ENCODE measurements at places on chromosomes 11 and 22.

DNA sequence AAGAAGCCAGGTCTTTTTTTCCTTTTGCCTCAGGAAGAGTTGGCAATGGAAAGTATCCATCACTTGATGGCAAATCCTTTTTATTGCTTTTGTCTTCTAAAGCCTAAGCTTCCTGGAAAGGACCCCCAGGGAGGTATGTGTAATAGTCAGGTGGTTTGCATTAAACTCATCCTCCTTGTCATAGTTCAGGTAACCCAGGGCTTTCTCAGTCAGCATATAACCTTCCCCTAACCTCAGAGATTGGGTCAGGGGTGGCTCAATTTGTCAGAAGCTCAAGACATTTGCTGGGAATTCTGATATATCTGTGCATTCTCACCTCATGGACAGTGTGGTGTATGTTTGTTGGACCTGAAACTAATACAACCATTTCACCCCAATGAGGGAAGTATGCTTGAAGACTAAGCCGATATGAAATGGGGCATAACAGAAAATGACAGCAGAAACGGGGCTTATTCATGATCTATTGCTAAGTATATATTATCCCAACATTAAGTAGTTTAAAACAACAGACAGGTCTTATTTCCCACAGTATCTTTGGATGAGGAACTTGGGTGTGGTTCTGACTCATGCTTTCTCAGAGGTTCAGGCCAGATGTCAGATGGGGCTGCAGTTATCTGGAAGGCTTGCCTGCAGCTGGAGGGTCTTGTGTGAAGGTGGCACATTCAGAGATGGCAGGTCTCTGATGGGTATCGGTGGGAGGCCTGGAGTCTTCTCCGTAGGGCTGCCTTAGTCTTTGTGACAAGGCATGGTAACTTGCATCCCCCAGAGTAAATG lies 135.8 kb upstream of the SPON1 start:
- no peak for DNase-seq

DNA sequence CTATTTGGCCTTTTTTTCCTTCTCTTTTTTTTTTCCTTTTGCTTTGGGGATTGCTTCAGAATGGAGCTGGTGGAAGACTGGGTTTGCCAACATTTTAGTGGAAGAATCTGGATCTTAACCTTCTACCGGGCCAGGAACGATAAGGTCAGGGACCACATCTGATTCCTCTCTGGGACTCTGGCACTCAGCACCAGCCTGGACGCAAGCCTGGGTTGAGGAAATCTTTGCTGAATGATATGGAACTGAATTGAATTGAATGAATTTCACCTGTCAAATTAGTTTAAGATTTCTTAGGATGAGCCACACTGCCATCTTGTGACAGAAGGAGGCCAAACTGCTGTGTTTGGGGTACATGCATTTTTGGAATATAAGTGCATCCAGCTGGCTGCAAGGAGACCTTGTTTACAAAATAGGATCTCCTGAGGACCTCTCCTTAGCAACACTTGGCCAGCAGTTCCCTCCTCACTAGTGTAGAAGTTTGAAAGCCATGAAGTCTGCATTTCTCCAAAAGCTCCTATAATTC lies 30.4 kb downstream of the TPBGL start:
- DNase-seq = no peak

DNA sequence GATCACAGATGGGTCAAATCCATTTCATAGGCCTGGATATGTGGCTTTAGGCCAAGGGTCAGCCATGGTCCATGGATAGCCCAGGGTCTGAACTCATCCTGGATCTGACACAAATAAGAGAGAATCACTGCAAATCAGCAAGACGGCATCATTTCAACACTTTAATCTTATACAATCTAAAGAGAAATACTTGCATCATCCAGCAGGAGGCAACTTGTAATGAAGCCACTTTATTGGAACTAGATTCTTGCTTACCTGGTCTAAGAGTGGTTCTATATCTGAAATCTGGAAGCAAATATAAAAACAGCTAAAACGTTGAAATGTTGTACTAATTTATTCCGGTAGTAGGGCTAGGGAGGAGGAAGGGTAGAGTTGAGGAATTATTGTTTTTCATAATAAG lies 870.1 kb downstream of the JRKL start:
- DNase-seq = no peak

GRCh38 chr22:45598596-45599217 lies 72.9 kb upstream of the ATXN10 start:
- DNase-seq = no peak

DNA sequence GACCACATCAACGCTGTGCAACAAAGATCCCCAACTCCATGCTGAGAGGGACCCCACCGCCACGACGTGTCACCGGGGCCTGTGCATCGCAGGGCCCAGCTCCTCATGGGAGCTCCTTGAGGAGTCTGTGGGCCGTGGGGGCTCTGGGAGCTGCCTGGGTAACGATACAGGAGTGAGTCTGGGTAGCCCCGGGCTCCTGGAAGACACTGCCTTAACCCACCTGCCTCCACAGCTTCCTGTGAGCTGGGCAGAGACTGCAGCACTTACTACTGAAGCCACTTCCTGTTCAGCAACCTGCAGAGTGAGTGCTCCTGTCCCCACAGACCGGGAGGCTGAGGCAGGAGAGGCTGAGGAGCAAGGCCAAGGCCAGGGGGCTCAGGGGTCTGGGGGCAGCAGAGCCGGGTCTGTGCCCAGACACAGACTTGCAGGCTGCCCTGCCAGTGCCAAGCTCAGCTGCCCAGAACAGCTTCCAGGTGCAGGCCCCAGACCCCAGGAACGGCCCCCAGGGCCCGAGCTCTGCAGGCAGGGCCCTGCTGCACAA lies 226.7 kb downstream of the BRD1 start:
- no peak for DNase-seq

- DNase-seq = no peak
These were observed 5.7 kb upstream of the KIRREL3 start for GRCh38 chr11:127006311-127006710.
